AG09319 (cell line): ENCODE measurements at places on chromosomes 6 and 20.
A peak's percentile ranks its signal among the peaks of the same experiment; 100 is the strongest.

- no peak for DNase-seq
Observed at GRCh38 chr20:6560978-6561377, 206.5 kb upstream of the BMP2 start.

DNA sequence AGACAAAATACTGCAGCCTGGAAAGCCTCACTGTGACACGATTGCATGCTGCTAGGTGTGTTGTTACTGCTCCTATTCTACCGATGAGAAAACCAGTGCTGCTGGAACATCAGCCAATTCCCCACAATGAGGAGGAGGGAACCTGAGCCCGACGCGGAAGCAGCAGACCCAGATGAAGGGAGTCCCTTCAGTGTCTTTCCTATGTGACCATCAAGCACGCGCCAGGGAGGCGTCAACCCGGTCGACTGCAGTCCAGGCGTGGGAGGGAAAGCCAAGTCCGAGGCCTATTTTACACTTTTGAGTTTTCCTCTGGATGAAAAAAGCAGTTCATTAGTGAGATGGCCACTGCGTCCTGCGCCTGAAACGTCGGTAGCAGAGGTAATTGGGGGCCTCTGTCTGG lies 63.3 kb downstream of the STK35 start:
- no peak for DNase-seq

DNA sequence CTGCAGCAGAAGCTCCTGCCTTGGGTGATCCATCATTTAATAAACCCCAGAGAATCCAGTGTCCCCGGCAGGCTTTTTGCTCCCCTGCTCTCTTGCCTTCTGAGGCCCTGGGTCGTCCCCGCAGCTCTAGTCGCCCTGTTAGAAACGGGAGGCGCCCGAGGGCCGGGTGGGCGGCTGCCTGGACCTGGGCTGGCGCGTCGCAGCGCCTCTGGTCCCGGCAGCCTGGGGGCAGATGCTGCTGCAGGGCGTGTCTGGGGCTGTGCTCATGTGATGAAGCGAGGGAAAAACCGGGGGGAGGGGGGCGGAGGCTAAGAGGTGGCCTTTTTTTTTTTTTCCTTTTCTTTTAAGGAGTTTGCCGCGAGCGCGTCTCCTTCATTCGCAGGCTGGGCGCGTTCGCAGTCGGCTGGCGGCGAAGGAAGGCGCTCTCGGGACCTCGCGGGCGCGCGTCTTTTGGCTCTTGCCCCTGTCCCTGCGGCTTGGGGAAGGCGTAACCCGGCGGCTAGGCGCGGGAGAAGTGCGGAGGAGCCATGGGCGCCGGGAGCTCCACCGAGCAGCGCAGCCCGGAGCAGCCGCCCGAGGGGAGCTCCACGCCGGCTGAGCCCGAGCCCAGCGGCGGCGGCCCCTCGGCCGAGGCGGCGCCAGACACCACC lies 394 bp downstream of the AKAP12 start:
- DNase-seq, result peak; percentile 61

GRCh38 chr6:110366975-110367374 lies 8.8 kb upstream of the METTL24 start:
- DNase-seq, result no peak

DNA sequence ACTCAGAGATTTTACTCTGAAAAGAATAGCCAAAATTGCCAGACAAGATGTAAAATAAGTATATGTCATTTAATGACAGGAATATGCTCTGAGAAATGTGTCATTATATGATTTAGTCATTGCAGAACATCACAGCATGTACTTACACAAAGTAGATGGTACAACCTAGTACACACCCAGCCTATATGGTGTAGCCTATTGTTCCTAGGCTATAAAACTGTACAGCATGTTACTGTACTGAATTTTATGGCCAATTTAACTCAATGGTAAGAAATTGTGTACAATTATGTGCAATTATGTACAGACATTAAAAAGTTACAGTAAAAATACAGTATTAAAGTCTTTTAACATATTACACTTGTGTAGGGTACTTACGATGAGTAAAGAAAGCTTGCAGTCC lies 311.9 kb upstream of the EPHA7 start:
- no peak for DNase-seq

DNA sequence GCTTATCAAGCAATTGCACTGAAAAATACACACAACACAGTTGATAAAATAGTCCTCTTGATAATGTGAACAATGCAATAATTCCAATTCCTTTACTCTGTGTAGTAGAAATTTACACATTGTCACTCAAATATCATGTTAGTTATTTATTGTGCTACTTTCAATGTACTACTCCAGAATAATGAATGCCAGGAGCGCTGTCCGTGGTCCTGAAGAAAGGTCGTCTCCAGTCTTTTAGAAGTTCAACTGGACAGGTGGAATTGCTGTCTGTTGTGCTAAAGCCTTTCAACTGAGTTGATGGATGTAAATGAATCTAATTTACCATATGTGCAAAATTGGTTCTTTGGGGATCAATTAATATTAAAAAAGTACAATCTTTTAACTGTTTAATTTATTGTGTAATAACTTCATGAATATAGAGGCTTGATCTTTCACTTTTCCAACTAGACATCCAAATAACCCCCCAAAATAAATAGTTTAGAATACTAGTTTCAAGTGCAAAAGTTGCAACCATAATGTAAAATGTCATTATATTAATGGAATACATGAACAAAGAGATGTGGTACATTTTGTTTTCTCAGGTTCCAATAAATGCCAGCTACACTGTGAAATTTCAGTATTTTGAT lies 3.2 kb downstream of the GRIK2 start:
- peak; percentile 2 for DNase-seq

DNA sequence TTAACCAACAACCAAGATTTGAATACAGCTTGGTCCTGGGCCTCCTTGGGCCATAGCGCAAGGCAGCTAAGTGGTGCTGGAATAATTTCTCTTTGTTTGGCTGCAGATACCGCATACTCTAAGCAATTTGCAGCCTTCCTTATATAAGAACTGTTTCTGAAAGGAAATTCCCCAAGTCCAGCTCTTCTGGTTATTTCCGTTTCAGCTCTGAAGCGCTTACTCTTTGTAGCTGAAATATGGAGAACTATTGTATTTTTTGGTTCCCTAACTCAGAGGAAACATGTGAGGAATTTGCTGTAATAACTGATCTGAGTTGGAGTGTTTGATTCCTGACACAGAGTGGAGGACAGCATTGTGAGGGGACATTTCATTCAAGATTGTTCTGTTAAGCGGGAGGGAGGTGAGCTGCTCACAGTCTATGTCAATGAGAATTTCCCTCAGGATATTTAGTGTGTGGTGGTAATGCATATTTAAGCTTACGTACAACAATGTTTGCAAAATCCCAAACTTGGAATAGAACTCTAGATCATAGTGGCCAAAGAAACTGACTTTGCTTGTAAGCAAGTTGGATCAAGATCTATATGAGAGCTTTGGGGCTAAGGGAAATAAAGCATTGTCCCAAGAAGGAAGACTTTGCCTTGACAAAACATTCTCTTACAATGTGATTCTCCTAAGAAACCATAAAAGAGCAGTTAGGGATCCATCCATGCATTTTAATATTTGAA lies 576.6 kb upstream of the FLRT3 start:
- DNase-seq, result no peak

DNA sequence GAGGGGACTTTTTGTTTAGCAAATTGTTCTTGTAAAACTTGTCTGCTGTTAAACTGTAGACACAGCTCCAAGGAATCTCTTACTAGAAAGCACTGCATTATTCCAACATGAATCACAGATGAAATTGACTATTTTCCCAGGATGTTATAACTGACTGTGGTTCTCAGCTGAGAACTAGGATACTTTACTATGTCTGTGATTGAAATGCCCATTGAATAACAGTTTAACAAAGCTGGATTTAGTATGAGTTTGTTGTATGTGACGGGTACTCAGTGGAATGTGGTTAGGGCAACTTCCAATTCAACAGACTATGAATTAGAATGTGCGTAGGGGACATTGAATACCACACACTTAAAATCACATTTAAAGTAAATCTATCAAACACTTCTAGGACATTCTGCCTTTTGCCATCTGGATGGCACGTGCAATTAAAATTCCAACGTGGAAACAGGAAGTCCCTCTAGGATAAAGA lies 193.4 kb upstream of the PREP start:
- peak; percentile 84 for DNase-seq

- DNase-seq, result no peak
Observed at GRCh38 chr6:155084431-155085123, 89.5 kb downstream of the TIAM2 start.

GRCh38 chr6:167944130-167944529 lies 53.3 kb upstream of the KIF25 start:
- DNase-seq, result no peak

DNA sequence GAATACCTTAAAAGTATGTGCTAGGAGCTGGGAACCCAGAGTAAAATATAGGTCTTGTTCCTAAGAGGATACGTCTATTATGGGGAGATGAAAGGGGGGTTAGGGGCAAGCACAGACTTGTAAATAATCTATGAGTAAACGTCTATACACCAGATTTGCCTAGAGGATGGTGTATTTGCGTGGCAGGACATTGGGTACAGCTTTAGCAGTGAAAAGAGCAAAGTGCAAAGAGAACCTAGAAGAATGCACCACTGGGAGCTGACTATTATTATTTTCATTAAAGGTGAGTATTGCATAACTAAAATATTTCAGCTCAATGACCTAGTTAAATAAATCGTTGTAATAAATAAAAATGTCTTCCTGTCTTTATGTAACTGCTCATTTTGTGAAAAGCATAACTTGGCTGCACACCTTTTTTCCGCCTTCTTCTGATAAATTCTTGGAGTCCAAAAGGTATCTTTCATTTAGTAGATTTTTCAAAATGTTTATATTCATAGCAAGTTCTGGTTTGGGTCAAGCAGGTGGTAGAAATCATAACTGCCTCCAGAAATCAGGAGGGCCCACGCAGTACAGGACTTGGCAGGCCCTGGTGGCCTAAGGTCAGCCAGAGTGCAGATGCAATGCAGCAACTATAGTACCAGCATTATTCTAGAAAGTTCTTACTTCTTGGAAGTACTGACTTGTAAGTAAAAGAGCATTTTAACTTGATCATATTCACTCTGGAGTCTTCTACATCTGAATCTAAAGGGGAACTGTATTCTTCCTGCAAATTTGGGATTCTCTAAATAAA lies 357.2 kb downstream of the PLCB1 start:
- DNase-seq, result no peak

- no peak for DNase-seq
Observed at GRCh38 chr6:35327349-35328027, 14.9 kb upstream of the PPARD start.

DNA sequence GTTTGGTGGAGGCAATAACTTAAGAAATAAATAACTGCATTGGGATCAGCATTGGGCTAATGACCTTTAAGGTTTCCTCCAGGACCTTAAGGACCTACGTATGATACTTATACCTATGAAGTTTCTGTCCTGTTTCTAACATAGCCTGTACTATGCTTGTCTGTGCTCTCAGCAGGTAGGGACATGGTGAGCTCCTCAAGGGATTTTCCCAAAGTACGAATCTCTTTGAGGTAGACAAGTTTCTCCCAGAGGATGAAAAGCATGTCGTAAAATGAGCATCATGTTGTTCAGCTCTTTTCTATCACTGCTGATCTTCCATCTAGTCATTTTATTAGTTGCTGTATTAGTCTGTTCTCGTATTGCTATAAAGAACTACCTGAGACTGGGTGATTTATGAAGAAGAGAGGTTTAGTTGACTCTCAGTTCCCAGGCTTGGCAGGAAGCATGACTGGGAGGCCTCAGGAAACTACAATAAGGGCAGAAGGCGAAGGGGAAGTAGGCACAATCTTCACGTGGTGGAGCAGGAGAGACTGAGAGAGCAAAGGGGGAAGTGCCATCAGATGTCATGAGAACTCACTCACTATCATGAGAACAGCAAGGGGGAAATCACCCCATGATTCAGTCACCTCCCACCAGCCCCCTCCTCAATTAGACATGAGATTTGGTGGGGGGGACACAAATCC lies 77.8 kb upstream of the TGM3 start:
- no peak for DNase-seq

- DNase-seq, result no peak
Observed at GRCh38 chr6:5359417-5359816, 98.1 kb downstream of the FARS2 start.

GRCh38 chr6:14559746-14560536 lies 442.4 kb downstream of the CD83 start:
- DNase-seq, result no peak

DNA sequence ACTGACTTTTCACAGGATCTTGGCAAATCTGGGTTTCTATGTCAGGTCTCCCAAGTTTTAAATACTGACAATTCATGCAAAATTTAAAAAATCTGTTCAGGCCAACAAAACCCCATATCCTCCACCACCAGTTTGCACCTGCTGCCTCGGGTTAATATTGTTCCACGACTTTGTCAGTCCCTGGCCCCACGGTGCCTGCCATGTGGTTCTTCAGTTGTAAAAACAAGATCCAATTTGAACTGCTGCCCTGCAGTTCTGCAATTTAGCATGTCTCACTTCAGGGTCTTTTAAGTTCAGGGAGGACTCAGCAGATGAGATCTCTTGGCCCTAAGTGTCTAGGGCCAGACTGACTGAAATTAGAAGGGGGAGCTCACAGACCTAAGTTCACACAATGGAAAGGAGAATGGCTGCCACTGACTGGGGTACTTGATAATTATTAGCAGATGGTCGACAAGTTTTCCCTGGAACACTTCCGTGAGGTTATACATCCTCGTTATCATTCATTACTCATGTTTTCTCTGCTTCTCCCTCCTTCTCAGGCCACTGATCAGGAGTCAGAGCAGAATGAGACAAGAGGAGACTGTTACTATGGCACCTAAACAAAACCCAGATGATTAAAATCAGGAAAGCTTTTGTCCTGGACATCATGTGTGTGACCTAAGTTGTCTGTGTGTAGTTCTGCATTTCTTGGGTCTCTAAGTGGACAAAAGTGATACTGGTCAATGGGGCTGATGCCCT lies 223.6 kb downstream of the KIF16B start:
- no peak for DNase-seq

DNA sequence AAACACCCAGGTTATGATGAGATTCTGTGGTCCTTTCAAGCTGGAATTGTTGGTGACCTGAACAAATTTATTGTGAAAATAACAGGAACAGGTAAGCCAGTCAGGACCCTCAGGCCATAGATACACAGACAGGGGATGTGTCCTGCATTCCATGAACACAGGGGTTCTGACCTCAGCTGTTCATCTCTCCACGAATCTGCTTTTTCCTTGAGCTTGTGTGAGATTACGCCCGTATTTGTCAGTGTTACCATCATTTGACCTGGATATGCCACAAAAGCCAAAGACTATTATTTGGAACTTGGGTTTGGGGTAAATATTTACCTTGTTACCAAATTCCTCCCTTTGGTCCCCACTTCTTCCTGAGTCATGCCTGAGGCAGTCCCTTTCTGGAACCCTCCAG lies 288.9 kb downstream of the PREX1 start:
- DNase-seq, result no peak

DNA sequence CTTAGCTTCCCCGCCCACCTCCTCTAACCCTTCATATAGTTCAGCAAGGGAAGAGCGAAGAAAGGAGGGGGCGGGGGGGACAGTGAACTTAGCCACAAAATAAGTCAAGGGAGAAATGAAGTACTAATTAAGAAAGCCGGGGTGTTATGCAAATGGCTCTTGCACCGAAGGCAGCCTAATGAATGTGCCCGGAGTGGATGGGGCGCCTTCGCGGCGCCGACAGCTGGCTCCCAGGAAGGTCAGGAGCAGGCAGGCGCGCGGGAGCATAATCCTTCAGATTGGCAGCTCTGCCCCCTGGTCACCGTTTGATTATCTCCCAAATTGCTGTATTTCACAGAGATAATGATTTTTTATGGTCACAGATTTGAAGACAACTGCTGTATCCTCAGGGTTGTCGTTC lies 395.1 kb downstream of the TFAP2B start:
- DNase-seq, result no peak

GRCh38 chr6:56291302-56291917 lies 44.0 kb upstream of the COL21A1 start:
- DNase-seq, result no peak

GRCh38 chr6:5517796-5518195 lies 256.5 kb downstream of the FARS2 start:
- DNase-seq, result no peak

GRCh38 chr20:17762873-17763557 lies 63.2 kb downstream of the BANF2 start:
- no peak for DNase-seq
